ENCODE measurements at places on chromosomes 12 and 14.

DNA sequence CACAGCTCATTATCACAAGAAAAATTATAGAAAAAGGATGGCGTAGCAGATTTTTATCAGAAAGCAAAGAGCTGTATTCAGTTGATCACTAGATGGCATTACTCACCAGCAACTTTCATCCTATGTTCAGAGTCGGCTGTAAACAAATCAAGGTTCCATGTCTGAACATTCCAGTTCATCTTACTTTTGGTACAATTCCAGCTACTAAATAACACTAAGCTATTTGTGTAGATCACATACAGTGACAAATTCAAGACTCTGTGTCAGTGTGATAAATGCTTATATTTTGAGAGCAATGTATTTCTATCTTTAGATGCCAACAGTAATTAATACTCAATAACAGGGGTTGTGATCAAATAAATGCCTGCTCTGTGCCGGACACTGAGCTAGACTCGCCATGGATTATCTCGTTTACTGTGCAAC is 30.1 kb downstream of the NRDE2 start:
- DNase-seq, result no peak

- no peak for DNase-seq
These were observed 38.7 kb downstream of the LEMD3 start for GRCh38 chr12:65208125-65208524.

- DNase-seq, result no peak
These were observed 18.5 kb downstream of the PAPLN start for GRCh38 chr14:73255693-73256225.

- no peak for DNase-seq
These were observed 400.1 kb upstream of the DDHD1 start for GRCh38 chr14:53553221-53553620.

DNA sequence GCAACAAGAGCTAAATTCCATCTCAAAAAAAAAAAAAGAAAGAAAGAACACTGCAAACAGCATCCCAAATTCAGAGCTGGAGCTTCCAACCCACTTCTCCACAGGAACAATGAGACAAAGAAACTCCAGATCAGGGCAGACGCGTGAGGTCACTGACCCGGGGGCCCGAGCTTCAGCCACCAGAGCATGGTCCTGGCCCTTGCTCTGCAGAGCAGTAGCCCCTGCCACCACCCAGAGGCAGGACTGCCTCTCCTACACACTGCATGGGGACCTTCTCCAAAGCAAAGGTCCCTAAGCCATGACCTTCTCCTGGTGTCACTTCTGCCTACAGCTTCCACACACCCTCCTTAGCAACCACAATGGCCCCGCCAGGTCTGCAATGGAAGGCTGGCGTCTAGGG is 53.1 kb downstream of the CCNK start:
- no peak for DNase-seq

GRCh38 chr14:71130491-71131179 is 223.4 kb downstream of the PCNX1 start:
- no peak for DNase-seq

GRCh38 chr14:103544388-103545218 is 15.6 kb downstream of the TRMT61A start:
- no peak for DNase-seq

- no peak for DNase-seq
These were observed 306.8 kb upstream of the LRFN5 start for GRCh38 chr14:41299924-41300323.

GRCh38 chr12:57641699-57642442 is 8.9 kb upstream of the B4GALNT1 start:
- no peak for DNase-seq

DNA sequence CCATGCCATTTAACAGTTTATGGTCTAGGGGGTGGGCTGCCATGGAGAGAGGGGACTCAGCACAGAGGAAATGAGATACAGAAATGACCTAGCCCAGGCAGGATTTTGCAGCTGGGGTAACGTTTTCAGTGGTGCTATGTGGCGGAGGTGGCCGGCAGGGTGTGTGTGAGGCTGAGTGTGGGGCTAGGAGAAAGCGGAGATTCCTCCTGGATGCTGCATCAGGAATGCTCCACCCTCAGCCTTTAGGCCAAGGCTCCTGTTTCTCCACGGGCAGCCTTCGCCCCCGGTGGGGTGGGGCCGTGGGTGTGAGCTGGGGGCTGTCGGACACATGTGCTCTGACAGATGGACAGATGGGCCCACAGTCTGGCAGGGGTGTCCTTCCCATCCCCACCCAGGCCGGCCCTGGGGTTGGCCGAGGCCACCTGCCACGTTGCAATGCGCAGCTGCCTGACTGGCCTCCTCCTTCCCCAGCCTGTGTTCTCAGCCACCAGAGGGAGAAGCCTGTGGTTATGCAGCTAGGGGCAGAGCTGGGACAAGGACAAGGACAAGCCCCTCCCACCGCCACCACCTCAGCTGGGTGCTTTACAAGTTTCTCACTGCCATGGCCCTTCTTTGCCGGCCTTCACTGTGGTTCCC is 44.3 kb downstream of the TEAD4 start:
- DNase-seq, result no peak

- DNase-seq, result no peak
These were observed 29.1 kb downstream of the C14orf132 start for GRCh38 chr14:96067985-96068930.

DNA sequence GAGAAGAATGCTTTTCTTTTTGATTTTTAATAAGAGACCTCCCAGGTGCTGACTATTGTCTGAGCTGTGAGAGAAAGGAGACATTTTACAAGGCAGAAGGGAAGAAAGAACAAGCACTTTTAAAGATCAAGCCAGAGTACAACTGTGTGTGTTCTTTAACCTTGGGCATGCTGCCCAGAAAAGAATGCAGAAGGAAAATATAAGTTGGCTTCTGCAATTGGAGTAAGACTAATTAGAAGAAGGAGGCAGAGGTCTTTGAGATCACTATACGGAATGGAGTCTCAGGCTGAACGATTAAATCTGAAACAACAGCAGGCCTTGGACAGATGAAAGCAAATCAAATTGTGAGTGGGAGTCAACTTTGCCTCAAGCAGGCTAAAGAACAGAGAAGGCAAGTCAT is 230.5 kb downstream of the ATP23 start:
- no peak for DNase-seq

DNA sequence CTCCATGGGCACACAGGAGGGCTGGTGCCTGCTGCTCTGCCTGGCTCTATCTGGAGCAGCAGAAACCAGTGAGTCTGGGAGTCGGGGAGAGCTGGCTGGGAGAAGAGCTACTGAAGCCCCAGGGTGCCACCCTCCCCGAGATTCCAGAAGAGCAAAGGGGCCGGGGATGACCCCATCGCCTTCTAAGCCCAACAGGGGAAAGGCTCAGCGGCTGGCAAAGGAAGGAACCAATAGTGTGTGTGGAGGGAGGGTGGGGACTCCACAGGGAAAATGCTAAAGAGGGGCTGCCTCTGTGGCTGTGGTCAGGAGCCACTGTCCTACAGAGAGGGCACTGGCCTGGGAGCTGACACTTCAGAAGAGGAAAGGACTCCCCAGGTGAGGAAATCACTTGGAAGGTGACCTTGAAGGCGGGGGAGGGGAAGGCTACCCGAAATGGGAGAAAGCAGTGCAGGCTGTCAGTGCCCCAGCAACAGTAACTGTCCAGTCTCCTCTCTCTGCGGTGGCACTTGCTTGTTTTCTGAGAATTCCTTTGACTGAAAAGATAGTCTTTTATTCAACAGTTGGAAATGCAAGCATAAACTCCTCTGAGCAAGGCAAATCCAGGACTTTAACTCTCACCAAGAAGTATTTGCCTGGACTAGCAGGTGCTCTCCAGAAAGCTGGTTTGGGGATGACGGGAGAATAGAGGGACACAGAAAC is 552 bp downstream of the TAPBPL start:
- no peak for DNase-seq

DNA sequence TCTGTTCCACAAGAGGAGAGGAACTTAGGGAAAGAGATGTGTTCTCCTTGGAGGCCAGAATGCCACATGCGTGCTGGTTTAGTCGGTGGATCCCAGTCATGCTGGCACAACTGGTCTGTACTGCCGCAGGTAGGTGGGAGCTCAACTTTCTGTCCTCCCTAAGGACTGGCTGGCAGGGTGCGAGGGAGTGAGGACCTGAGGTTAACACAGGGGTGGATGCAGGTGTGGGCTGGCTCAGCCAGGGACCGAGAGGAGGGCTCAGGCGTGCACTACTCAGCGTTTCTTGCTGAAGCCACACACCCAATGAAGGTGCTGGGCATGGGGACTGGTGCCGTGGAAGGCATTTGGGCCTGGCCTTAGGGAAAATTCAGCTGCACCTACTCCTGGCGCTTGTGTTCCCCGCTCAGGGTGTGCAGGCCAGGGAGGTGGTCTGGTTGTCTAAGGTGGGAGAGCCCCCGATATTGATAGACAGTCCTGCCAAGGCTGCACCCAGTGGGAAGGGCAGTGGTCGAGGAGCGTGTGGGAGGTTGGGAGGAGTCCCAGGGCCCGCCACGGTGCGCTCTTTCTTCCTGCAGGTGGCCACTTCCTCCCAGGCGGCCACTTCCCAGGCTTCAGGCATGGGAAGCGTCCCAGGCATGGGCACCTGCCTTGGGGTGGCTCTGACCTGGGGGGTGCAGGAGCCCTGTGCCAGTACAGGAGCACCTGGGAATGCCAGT is 138.4 kb downstream of the ADGRD1 start:
- no peak for DNase-seq

GRCh38 chr12:96907671-96908422 is 790 bp downstream of the NEDD1 start:
- DNase-seq, result no peak

Measured in stimulated activated CD8-positive, alpha-beta memory T cell treated with anti-CD3 and anti-CD28 coated beads, Interleukin-7, amount 100 ng/mL, for 1 hour (primary cell).